ENCODE measurements at places on chromosomes 11 and 22.

GRCh38 chr11:12165237-12165875, 55.0 kb downstream of the MICAL2 start:
- no peak for DNase-seq

GRCh38 chr11:63919267-63920125, 2.5 kb upstream of the RCOR2 start:
- no peak for DNase-seq

DNA sequence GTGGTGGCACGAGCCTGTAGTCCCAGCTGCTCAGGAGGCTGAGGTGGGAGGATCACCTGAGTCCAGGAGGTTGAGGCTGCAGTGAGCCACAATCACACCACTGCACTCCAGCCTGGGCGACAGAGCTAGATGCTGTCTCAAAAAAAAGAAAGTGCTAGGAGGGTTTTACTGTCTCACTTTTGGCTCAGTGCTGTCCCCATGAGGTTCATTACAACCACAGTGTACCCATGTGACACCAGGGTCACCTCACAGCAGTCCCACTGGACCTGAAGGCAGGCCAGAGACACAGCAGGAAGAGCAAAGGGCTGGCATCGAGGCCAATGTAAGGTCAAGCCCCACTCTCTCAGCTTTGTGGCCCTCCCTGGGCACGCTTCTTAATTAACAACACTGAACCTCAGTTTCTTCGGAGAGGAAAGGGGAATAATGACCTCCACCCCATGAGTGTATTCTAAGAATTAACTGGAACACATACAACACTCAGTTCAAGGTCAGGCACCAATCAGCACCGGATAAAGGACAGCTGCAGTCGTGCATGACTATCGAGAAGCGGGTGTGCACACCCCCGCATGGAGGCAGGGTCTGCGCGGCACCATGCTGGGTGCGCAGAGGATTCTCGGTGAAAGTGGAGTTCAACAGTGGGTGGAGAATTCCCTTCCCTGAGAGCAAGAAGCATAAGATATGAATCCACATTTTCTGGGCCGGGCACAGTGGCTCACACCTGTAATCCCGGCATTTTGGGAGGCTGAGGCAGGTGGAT, 30.9 kb upstream of the BAIAP2L2 start:
- DNase-seq = no peak

DNA sequence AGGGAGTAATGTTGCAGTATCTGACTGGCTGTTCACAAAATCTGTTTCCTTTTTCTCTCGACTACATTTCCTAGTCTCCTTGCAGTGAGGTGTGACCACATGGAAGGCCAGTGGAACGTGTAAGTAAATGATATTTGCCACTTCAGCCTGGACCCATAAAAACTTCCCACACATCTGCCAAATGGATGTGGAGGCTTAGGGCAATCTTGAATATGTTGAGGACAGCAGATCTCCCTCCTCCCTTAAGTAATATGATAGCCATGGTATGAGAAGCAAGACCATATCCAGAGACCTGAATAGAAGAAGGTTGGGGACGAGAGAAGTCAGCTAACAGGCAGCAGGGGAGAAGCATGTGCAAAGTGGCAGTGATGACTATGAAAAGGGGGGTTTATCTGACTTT, 33.0 kb upstream of the C11orf87 start:
- DNase-seq = no peak

DNA sequence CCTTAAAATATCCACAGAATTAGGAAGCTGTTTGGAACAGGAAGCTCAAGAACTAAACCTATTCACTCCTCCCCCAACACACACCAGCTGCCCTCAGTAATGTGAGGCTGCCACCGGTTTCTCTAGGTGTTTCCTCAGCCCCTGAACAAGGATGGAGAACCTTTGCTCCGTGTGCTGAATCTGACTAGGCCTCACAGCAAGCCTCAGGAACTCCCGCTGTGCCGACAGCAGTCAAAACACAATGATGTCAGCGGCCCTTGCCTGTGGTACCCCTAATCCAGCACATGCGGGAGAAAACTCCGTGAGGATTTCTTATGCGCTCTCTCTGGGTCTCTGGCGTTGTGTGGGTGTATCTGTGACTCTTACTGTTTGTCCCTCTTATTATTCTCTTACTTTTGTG, 153.3 kb downstream of the EFCAB6 start:
- DNase-seq = no peak

DNA sequence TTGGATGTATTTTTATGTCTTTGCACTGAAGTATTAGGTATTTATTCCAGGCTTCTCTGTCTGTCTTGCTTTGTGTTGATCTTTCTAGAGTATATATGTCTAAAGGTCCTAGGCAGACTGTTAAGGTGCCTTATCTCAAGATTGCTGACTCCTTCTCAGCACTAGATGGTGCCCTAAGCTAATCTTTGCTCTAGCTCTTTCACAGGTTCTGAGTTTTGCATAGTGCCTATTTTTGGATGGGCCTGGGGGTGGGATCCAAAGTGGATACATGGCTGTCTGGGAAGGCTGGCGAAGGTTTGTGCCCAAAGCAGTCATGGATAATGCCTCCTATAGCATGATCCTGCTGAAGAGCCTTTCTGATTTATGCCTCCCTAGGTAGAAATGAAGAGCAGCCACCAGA, 154.9 kb downstream of the TRPC6 start:
- no peak for DNase-seq

- DNase-seq = no peak
Measured at GRCh38 chr11:96065379-96065778, 141.5 kb upstream of the MTMR2 start.

- DNase-seq = no peak
Measured at GRCh38 chr11:40842750-40843339, 616.6 kb downstream of the LRRC4C start.

- no peak for DNase-seq
Measured at GRCh38 chr11:111932611-111932950, 4.6 kb upstream of the DIXDC1 start.

DNA sequence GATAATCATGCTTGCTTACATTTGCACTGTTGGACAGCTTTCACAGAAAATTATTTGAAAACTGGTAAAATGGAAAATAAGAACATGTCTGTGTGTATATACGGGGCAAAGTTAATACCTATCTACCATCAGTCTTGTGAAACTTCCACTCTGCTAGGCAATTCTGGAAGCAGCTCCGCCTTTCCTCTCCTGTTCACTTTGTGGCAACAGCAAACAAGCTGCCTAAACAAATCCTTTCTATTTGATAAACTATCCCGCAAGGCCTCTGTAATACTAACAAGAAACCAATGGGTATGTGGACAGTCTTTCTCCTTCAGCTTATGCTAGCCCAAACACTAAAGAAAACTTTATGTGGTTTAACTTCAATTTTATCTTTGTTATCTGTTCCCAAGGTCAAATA, 39.2 kb upstream of the RAPSN start:
- no peak for DNase-seq

- DNase-seq = no peak
Measured at GRCh38 chr11:15817001-15817400, 539.3 kb downstream of the SOX6 start.

- no peak for DNase-seq
Measured at GRCh38 chr22:45240104-45240809, 437 bp downstream of the KIAA0930 start.

DNA sequence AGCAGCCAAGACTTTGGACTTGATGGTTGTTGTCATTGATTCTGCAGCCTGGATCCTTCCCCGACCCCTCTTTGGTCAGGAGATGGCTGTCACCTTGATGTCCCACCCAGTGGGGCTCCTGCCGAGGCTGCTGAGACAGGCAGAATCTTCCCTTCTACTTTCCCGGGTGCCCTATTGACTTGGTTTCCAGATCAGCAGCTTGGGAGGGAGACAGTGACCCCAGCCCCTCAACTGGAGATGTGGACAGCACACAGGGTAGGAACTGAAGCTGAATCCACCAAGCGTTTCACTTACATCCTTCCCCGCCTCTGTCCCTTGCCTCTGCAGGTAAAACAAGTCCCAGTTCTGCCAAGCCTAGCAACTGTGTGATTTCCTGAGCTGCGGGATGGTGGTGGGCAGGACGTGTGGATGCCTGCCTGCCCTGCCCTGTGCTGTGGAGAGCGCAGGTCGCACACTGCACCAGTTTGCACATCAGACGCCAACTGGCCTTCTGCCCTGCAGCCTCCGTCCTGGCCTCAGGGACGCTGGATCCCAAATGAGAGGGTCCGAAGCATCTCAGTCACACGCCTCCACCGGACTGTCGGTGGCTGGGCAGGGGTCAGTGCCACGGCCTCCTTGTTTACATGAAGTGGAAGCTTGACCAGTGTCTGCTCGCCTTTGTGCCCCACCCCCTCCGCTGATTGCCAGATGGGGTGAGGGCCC, 34.6 kb downstream of the FAM83F start:
- DNase-seq = no peak

DNA sequence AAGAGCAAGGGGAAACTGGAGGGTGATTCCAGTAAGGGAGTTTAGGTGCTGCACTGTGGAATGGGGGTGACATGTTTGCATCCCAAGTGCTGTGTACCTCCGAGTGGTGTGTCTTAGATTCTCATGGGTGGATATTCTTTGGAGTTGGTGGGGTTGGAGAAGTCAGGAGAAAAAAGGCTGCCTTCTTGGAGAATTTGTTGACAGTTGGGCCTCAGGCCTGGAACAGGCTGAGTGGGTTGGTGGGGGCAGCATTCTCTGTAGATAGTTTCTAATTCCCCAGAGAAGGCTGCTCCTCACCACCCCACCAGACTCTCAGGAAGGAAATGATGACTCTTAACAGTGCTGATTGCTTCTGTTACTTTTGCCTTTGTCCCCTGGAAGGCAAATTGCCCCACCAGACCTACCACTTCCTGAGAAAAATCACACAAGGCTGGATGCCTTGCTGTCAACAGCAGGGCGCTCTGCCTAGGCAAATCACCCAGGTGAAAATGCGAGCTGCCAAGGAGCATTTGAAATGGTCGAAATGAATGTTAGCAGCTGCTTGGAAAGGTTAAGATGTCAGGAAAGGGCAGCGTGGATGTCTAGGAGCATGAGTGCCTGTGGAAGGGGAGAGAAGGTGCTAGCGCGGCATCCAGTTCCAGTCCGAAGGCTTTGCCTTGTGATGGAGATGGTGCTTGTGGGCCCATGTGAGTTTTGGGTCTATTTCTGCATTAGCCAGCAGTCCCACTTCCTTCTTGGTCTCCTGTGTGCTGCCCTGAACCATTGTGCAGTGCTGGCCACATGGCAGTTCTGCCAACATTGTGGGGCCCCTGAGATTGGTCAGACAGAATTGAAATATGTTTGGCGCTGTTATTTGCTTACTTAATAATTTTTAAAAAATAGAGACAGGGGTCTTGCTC, 29.7 kb upstream of the SORL1-AS1 start:
- DNase-seq = no peak

DNA sequence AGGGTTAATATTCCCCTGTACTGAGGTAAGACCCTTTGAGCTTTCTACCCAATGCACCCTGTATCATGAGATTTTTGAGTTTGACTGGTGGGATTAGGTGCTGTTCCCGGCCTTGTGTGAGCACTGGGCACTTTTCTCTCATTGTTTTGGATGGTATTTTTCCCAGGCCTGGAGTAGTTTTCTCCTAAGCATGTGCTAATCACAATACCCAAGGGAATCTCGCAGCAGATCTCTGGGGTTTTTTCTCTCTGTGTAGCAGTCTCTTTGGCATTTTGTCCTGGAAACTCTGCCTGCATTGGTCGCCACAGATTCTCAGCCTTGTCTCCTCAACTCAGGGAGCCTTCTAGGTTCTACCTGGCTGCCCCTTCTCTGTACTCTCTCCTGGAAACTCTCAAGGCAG, 19.9 kb downstream of the IGHMBP2 start:
- DNase-seq = no peak

DNA sequence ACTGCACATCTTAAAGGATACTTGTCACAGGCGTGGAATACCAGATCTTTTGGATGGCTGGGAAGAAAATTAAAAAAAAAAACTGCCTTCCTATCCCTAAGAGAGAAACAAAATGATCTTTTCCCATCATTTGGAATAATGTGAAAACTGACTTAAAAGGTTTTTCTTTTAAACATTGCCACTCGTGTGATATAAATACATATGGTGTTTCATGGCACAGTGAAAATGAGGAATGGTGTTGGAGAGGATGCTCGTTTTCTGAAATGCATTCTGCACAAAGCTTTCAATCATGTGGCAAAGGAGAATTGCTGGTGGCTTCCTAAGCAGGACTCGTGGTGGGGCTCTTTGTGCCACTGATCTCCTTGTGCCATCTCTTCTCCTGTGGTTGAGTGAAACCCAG, 74.9 kb upstream of the LRRC4C start:
- DNase-seq = no peak

DNA sequence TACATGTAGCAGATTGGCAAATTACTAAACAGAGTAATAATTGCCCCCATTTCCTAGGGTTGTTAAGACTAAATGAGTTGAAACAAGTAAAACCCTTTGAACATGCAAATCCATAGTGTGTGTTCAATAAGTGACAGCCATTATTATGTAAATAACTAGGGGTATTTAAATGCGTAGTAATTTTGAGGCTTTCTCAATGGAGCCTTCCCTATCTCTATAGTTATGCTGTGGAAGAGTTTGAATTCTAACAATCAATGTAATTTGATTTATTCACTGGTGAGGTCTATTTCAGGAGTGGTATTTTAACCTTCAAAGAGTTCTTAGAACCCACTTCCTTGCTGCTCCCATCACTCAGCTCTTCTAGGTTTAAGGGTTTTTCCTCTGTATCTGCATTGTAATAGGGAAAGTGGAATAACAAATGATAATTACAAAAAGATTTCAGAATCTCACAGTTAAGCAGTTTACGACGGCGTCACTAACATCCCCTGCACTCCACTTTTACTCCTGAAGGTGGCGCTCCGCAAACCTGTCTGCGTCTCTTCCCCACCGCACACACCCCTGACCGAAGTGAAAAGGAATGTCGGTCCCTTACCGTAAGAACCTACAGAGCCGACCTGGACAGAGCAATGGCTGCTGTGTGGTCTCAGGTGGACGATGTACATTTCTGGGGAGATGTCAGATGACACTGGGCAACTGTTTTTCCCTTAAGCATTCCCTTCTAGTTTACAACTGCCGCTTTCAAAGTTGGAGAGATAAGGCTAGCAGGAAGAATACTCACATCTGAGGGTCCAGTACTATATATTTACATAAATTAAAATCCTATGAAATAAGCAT, 80.8 kb downstream of the ZC3H12C start:
- DNase-seq = peak; percentile 34

DNA sequence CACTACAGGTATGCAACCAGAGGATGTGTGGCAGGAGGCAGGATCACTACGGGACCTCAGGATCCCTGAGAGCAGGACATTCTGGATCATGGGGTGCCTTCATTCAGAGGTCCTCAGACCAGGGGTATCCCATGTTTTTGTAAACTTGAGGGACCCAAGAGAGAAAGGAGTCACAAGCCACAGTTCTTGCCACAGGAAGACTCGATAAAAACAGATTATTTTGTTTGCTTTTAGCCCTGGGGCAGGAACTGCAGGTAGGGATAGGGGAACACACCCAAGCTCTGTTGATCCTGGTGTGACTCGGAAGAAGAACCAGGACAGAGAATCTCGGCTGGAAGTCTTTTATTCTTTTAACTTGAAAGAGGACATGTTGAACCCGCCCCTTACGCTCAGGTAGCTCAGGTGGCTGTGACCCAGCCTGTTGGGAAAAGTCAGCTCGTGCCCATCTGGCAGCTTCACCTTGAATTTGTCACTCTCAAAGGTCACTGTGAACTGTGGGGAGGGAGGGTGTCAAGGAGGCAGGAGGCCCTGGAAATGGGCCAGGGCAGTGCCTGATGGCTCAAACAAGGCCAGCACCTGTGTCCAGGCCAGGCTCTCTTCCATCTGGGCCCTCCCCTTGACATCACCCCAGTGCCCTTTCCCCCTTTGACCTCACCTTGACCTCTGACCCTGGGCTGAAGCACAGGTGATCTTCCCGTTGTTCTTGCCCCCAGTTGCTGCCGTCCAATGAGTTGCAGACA, 9.8 kb downstream of the LGALS2 start:
- DNase-seq = no peak

GRCh38 chr11:43919852-43920597, 22.4 kb upstream of the C11orf96 start:
- DNase-seq = no peak

Data from activated CD4-positive, CD25-positive, alpha-beta regulatory T cell treated with anti-CD3 and anti-CD28 coated beads, Interleukin-2, amount 50 U/mL, for 16 hours (primary cell).